AG10803 (cell line): ENCODE measurements at places on chromosomes 5 and 9.

DNA sequence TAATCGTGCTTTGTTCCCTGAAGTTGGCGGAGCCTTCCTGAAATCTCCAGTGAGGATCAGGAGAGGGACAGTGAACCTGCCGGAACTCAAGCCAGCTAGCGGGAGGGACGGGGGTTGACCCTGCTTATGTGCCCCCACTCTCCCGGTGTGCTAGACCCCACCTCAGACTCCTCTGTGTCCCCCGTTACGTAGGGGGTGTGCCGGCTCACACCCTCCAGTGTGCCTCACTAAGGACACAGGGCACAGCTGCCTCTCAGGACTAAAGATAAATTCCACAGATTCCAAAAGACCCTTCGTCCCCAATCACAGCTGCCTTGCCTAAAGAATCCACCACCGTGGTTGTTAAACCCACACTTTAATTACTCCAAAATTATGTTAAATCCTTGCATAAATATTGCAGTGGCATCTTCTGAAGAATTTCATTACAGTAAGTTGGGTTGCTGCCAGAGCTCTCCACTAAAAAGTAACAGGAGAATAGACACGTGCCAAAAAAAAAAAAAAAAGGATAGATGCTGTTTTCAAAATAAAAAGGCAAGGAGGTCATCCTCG lies 73.7 kb downstream of the GTF3C4 start:
- no peak for DNase-seq

GRCh38 chr9:87959916-87960581 lies 14.3 kb downstream of the CDK20 start:
- no peak for DNase-seq

DNA sequence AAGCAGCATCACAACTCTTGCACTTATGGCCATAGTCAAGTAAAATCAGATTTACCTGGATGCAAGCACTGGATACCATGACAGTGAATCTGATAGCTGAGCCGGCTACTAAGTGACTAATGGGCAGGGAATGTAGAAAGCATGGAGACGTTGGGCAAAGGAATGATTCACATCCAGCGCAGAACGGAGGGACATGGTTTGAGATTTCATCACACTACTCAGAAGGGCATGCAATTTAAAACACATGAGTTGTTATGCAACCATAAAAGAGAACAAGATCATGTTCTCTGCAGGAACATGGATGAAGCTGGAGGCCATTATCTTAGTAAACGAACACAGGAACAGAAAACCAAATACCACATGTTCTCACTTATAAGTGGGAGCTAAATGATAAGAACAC lies 169.1 kb upstream of the PIK3R1 start:
- DNase-seq = peak; percentile 100

DNA sequence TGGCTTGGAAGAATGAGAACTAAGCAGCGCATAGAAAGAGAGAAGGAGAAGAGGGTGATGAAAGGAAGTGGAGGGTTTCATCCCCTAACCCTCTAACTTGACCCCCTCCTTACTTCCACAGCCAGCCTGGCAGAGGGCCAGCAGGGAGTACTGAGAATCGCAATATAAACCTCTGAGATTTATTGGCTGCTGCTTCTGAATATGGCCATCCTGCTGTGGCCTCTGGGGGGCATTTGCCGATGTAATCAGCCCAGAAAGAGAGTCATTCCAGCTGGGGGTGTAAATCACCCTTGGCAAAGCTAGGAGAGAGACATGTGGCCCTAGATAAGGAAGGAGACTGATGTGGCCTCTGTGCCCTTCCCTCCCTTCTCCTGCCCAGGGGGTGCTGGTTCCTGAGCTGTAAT lies 960 bp upstream of the GFRA3 start:
- no peak for DNase-seq

- no peak for DNase-seq
Observed at GRCh38 chr9:78239506-78239905, 3.6 kb downstream of the CEP78 start.

GRCh38 chr5:43687275-43687674 lies 84.3 kb downstream of the NNT start:
- peak; percentile 30 for DNase-seq

- no peak for DNase-seq
Observed at GRCh38 chr5:109601736-109602135, 88.0 kb upstream of the MAN2A1 start.

- DNase-seq = peak; percentile 79
Observed at GRCh38 chr5:27472000-27472763, 433.8 kb upstream of the CDH9 start.

GRCh38 chr9:127545196-127546124 lies 66.6 kb upstream of the STXBP1 start:
- peak; percentile 77 for DNase-seq

DNA sequence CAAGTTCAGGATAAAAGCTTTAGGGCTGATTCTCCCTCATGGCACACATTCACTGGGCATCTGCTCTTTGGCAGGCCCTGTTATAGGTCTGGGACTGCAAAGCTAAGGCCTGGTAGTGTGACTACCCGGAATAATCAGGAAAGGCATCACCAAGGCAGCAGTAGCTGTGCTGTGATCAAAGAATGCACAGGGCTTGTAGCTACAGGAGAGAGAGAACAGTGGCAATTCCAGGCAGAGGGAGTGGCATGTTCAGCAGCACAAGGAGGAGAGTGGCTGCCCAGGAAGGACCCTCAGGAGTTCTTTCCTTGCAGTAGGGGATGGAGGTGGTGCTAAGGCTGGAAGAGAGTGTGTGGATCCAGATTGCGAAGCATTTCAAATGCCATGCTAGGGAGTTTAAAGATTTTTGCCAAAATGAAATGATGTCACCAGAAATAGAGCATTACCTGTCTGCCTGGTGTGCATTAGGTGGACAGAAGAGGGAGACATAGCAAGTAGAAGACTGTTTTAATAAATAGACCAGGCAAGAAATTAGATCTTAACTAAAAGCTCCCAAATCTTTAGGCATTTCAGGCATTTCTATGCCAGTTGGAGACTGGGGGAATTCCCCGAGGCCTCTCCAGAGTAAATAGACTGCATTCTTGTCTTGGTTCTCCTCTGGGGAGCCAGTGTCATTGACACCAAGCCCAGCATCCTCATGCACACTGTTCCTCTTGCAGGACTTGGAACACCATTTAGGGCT lies 69.1 kb downstream of the GPR21 start:
- DNase-seq = no peak

DNA sequence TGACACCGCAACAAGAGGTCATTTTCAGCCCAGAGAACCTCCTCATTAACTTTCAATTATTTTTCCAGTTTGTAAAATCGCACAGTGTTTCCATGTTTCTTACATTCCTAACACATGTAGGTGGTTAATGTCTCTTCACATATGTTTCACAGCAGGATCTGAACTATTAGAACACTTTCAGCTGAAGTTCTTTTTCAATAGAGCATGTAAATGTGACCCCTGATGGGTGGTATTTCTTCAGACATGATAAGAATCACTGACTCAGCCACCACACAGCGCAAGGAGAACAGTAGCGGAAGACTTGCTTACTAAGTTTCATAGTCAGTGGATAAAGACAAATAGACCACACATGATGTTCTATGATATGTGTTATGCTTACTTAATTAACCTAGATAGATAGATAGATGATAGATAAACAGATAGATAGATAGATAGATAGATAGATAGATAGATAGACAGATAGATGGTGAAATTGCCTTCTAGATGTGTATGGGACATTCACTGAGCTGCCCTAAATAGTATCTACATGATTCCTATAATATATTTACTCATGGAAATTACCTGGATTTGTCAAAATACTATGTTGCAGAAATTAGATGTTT lies 1992.1 kb upstream of the NUDT12 start:
- DNase-seq = no peak

GRCh38 chr5:159906943-159907342 lies 9.3 kb upstream of the ADRA1B start:
- DNase-seq = no peak

GRCh38 chr5:107104040-107104995 lies 566.4 kb downstream of the EFNA5 start:
- DNase-seq = no peak

- no peak for DNase-seq
Observed at GRCh38 chr9:9319007-9319406, 1293.8 kb downstream of the PTPRD start.

- DNase-seq = no peak
Observed at GRCh38 chr9:120734607-120735410, 20.5 kb upstream of the MEGF9 start.

DNA sequence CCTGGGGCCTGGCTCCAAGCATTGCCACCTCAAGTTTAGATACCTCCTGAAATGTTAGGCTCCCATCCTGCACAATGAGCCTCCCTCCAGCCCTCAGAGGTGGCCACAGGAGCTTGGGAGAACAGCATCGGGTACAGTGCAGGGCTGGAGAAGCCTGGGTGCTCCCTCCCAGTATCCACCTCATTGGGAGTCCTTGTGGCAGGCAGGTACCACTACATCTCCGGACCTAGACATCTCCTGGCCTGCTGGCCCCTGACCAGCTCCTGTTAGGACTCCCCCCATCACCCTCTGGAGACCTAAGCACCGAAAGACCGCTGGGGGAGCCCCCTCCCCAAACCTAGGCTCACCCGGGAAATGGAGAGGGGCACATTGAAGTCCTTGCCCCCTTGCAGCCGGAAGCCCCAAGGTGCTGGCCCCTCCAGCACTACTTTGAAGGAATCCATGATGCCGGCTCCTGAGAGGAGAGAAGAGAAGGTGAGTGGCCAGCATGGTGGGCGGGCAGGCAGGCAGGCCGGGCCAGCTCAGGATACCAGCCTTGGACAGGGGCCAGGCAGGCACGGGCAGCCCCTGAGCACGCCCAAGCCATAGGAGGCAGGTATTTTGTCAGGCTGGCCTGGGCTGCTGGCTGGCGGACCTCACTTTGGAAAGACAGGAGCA lies 1.2 kb downstream of the PDLIM7 start:
- DNase-seq = peak; percentile 67

DNA sequence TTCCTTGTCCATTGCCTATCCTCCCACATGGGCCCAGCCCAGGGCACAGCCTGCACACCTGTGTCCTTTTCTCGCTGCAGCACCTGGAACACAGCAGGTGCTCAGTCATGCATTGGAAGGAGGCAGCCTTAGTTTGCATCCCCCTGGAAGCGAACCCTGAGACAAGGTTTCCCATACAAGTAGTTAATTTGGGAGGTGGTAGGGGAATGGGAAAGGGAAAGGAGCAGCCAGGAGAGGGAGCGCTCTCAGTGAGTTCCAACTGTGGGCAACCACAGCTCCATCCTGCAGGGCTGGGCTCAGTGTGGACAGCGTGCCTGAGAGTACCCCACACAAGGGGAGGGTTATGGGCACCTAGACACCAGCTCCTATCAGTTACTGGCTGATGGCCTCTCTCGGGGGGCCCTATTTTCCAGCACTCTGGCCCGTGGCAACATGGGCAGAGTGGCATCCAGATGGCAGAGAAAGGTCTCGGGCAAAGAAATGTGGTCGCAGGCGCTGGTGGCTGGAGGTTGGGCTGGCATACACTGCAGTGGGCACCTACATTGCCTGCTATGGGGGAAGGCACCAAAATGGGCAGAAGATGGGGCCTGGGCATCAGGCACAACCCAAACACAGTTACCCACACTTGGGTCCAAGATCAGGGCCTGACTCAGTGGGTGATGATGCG lies 50.1 kb downstream of the TSPAN17 start:
- no peak for DNase-seq

DNA sequence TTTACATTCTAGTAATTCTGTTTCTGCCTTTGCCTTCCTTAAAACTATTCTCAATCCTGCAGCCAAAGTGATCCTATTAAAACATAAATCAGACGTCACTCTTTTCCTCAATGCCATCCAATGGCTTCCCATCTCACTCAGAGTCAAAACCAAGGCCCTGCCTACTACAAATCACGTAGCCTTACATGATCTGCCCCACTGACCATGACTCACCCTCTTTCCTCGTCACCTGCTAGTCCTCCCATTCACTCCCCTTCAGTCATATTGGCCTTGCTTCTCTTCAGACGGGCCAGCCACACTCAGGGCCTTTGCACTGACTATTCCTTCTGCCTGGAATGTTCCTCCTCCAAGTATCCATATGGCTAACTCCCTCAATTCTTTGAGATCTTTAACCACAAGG lies 39.0 kb upstream of the DMXL1 start:
- no peak for DNase-seq

DNA sequence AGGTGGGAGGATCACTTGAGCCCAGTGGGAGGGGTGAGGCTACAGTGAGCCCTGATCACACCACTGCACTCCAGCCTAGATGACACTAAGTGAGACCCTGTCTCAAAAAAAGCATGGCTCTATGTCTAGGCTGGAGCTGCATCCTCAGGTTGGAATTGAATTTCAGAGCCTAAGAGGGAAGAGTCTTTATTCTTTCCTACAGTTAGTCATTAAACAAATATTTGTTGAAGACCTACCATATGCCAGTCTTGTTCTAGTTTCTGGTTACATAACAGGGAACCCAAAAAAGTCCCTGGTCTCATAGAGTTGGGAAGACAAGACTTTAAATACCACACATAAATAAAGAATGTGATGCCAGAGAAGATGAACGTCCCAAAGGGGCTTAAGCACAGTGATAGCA lies 6.9 kb upstream of the GRPEL2 start:
- DNase-seq = no peak

- DNase-seq = no peak
Observed at GRCh38 chr9:125867751-125868415, 120.7 kb downstream of the PBX3 start.

GRCh38 chr9:109817846-109818472 lies 38.0 kb downstream of the PALM2AKAP2 start:
- DNase-seq = peak; percentile 95

GRCh38 chr5:72991394-72991793 lies 35.6 kb downstream of the FCHO2 start:
- no peak for DNase-seq

GRCh38 chr5:117812861-117813260 lies 1175.5 kb downstream of the DTWD2 start:
- DNase-seq = no peak

GRCh38 chr5:76521240-76521758 lies 101.9 kb downstream of the F2RL2 start:
- peak; percentile 18 for DNase-seq

- DNase-seq = no peak
Observed at GRCh38 chr9:2128618-2129017, 113.5 kb downstream of the SMARCA2 start.

DNA sequence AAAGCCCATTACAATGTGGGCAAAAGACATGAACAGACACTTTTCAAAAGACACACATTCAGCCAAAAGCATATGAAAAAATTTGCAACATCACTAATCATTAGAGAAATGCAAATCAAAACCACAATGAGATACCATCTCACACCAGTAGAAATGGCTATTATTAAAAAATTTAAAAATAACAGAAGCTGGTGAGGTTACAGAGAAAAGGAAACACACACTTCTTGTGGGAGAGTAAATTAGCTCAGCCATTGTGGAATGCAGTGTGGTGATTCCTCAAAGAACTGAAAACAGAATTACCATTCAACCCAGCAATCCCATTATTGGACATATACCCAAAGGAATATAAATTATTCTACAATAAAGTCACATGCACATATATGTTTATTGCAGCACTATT lies 585.2 kb upstream of the TUSC1 start:
- no peak for DNase-seq
